ENCODE measurements at places on chromosomes 13 and 19. TPM values are rescaled to one million over a fixed set of nuclear protein-coding genes. Genes with fewer than 3 reads are reported as not detected.
A peak's percentile ranks its signal among the peaks of the same experiment; 100 is the strongest.

GRCh38 chr19:21256722-21257121, 72.5 kb downstream of the ZNF708 start:
- DNase-seq: no peak

LILRB4 gene
- total RNA-seq: 5.3 TPM

DNA sequence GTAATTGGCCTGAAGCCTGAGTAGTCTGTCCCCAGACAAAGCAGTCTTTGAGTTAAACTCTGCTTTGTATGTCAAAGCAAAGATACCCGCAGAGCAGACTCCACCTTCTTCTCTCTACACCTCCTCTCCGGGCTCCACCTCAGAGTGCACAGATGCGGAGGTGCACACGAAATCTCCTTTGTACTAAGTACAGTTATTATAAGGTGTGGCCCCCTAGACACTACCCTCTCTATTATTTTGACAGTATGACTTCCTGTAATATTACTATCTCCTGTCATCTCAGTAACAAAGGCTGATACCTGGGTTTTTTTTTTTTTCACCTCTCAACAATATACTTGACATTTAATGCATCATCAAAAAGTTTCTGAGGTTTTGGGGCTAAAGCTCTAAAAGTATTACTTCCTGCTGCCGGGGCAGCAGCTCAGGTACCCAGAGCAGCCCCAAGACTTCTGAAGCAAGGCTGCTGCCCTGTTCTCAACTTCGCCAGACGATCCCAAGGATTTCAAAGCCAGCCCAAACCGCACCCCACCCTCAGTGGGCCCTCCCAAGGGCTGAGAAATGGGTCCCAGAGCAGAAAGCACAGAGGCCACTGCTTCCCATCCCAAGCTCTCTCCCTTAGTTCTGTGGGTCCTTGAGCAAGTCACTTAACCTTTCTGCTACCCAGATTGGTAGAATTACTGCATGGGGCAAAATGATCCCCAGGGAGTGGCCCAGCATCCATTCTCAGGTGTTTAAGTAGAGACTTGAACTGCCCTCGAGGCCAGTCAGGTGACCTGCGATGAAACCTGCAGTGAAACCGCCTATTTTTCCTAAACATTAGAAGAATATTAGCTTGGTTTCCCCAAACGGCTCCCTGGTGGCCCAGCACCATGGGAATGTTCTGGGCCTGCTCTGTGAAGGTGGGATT, 180.6 kb downstream of the FOXO1 start:
- no peak for DNase-seq

DNA sequence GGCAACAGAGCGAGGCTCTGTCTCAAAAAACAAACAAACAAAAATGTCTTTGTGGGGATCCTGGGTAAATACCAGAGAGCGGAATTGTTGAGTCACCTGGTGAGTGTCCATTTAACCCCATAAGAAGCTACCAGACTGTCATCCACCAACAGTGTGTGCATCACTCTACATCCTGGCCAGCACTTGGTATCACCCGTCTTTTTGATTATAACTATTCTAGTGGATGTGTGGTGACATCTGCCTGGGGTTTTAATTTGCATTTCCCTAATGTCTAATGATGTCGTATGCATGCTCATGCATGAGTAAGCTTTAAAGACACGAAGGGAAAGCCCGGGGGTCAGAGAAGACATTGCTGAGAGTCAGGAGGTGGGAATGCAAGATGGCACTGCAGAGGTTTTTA, 126.7 kb upstream of the MRI1 start:
- DNase-seq: no peak

TGDS gene
- total RNA-seq: 11.8 TPM

KASH5 gene
- not detected for total RNA-seq

GRCh38 chr19:51020988-51021651, 1.6 kb upstream of the KLK10 start:
- DNase-seq: no peak

- no peak for DNase-seq
Observed at GRCh38 chr13:44365008-44365407, 8.6 kb upstream of the SERP2 start.

DNA sequence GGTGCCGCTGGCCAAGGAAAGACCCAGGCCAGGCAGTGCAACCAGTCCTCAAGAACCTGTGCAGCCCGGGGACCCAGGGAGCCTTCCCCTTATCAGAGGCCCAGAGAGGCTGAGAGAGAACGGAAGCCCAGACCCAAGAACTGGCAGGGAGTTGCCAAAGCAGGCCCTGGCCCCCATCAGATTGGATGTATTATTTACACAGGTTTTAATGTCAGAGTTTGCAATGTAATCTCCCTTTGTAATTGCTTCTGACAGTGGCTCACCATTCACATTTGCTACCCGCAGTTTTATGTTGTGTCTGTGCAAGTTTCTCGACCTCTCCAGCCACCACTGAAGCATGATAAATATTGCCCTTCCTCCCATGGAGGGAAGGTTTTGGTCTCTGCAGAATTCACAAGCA, 660.9 kb downstream of the LIG4 start:
- no peak for DNase-seq

GRCh38 chr13:24716446-24716845, 36.2 kb downstream of the ATP12A start:
- DNase-seq: no peak

ZNF575 gene
- 2.9 TPM for total RNA-seq

- no peak for DNase-seq
Observed at GRCh38 chr19:993361-993830, 6.8 kb upstream of the GRIN3B start.

DNA sequence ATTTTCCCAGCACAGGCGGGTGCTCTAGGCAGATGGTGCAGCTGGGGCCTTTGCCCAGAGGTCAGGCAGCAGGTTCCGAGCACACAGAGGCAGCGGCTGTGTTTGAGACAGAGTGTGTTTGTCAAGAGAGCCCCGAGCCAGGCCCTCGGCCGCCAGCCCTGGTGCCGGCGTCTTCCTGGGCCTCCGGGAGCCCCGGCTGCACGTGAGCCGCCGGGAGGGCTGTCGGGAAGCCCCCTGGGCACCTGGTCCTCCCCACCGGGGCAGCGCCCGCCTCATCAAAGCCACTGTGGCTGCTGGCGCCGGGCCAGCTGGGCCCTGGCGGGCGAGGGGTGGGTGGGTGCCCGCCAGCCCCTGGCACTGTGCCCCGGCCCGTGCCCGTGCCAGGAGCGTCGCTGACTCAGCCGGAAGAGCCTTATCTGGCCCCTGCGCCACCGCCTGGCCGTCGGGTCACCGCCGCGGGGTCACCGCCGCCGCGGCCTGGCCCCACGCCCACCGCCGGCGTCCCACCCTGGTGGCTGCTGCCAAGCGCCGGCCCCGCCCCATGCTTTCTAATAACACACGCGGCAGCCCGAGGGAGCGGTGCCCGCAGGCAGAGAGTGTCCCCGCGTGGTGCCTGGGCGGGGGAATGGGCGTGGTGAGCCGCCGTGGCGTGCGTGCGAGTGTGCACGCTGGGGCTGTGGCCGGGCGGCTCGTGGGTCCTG, 14.9 kb downstream of the ARID3A start:
- peak; percentile 79 for DNase-seq

GRCh38 chr19:33528404-33528803, 6.8 kb upstream of the PEPD start:
- no peak for DNase-seq

- DNase-seq: no peak
Observed at GRCh38 chr13:41182231-41182630, 12.1 kb downstream of the KBTBD7 start.

GRCh38 chr13:74256969-74257368, 122.8 kb upstream of the KLF12 start:
- DNase-seq: no peak

- no peak for DNase-seq
Observed at GRCh38 chr13:45468635-45469034, 3.9 kb downstream of the COG3 start.

NLRP7 gene
- total RNA-seq: not detected

NOVA2 gene
- total RNA-seq: 0.72 TPM

Measured in adrenal gland (tissue), 19 donors.